ENCODE measurements at places on chromosomes 1 and 21.

- no peak for DNase-seq
Measured at GRCh38 chr1:203084588-203085527, 954 bp downstream of the MYOG start.

DNA sequence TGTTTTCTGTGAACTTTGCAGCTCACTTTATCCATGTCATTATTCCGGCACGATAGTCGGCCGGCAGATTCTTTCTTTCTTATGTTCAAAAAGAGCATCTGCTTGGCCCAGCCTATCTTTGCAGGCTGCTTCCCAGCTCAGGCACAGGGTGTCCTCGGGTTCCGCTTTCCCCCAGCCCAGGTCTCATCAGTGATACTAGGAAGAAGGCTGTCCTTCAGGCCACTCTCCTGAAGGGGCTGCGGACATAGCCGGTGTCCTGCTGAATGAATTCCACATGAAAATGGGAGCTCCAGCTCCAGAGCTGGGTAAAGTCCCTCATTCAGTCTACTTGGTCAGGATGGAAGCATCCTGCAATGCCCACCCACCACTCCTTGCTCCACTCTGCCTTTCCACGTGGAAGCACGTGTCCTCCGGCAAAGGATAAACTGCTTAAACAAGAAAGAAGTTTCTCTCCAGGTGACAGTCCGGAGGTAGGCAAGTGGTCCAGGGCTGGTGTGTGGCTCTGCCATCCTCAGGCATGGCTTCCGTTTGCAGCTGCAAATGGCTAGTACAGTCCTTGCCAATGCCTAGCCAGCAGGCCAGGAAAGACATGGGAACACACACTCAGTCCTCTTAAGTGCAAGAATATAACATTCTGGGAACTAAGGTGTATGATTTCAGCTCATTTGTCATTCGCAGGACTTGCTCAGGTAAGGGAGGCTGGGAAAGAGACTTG, 161.0 kb downstream of the TRIM33 start:
- DNase-seq = no peak

DNA sequence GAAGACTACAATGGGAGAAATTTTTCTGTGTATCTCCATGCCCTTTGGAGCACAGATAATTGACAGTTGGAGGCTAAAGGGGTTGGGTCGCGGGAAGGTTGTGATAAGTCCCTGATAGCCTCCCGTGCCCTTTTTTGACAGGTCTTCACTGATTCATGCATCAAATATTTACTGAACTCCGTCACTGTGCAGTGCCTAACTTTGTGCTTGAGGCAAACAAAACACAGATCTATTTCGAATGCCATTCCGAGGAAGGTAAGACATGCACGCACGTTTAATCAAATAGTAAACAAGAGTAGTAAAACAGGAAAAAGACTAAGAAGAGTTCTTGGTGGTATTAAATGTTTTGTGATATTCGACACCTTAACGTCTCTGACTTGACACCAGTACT, 494 bp upstream of the PIP5K1A start:
- DNase-seq = no peak

DNA sequence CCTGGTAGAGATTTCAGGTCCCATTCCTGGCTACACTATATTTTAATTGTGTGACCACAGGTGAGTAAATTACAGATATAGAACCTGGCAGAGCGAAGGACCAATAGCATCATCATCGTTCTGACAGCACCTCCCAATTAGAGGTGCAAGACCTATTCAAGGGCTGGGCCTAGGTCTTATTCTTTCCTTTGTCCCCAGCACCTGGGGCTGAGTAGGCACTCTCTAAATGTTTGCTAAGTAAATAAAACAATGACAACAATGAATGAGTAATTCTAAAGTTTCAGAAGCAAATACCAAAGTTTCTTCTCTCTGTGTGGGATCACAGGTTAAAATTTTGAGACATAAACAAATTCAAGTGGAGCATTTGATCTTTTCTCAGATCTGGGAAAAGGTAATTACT, 32.7 kb downstream of the BEND5 start:
- DNase-seq = no peak

DNA sequence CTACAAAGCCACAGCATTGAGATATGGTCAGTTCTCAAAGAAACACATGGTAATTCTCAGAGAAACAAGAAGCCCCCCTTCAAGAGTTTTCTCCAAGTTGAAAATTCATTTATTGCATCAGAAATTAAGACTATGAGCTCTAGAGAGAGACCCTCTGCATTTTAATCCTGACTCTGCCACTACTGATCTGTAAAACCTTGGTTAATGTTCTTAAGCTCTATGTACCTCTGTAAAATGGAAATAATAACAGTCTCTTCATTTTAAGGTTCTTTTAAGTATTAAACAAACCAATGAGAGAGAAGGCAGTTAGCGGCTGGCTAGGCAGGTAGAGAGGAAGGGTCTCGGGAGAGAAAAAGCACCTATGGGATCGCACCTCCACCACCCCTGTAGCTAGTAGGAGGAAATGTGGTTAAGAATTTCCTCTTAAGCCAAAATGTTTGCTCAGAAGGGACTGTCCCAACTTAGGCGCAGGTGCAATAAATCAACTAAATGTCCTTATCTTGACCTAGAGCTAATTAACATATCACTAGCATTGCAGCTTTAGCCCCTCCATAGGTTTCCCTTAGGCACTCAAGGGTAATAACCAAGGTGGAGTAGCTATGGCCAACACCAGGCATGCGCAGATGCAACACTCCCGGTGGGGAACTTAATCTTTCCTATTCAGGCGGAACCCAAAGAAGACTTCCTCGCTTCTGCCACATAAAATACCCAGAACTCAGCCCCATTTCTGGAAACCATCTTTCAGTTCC, 1685.4 kb downstream of the MRPL39 start:
- no peak for DNase-seq

GRCh38 chr1:92989253-92989652, 28.0 kb upstream of the DIPK1A start:
- DNase-seq = no peak

- DNase-seq = no peak
Measured at GRCh38 chr1:24409535-24409934, 4.0 kb downstream of the STPG1 start.

DNA sequence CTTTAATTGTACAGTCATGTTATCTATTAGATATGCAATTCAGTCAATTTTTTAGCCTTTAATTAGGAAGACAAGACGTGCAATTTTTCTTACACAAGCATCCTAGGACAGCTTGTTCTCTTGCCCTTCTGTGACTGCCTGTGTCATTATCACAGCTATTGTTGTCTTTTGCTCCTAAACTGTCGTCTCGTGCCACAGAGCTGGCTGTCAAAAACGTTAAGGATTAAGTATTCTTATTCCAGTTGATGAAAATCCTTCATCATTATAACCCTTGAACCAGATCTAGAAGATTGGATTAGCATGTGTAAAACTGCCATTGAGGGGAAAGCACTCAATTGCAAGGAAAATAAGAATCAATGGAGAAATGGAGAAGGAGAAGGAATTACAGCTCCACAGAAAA, 43.8 kb upstream of the AIM2 start:
- DNase-seq = no peak

Data from activated naive CD4-positive, alpha-beta T cell (primary cell).